ENCODE measurements at places on chromosomes 7 and 10.

DNA sequence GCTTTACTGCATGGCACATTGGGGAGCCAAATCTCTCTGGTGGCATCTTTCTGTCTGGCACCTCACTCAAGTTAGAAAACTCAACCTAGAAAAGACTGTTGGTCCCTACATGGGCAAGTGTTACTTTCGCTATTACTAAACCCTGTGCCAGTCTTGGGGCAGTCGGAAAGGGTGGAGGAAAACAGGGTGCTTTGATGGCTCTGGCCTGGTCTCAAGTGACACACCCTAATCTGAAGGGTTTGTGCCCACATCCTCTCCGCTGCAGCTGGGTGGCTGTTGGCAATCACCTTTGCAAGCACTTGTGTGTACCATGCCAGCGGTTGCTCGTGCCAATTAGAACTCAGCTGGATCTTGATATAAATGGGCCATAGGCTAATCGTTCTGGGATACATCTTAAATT, 159.8 kb upstream of the ITGB1 start:
- no peak for DNase-seq

DNA sequence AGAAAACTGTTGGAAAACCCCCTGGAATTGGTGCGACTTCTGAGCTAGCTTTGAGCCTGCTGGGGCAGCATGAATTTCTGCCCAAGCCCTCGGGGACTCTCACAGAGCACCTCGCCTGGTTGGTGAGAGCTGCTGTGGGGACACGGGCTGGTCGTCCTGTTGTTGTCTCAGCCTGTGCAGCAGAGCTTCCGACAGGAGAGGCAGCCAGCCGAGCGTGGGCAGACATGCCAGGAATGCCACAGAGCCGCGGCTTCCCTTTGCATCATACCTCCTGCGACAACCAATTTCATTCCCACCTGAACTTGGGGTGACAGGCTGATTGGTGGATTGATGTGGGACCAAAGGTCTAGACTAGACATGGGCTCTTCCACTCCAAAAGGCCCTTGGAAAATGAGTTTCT, 60.2 kb upstream of the NRBF2 start:
- no peak for DNase-seq

DNA sequence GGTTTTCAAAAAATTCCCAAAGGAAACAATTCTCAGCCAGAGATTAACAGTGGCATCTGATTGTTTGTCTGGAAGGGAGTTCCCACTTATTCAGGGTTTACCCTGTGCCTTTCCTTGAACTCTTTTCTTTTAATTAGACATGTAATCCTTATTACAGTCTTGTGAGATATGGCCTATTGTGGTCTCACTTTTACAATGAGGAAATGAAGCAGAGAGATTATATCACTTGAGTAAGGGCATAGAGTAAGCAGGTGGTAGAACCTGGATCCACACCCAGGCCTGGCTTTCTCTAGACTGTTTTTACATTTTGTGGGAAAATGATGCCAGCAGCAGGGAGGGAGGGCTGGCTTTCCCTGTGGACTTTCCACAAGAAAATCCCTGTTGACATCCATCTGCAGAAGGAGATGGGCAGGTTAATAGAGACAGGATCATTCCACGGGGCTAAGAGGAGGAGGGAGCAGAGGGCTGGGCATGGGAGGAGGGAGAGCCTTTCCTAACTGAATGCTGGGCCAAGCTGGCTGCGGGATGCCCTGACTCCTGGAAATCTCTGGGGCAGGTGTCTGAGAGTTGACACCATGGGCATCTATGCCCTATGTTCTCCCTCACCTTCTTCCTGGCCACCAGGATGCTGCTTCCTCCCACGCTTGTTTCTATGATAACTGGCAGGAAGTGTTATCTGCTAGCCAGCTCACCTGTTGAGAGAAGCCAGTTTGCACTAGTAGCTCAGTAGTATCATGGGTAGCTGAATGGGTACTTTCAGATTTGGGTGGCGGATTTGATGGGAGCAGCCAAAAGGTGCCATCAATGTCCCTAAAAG, 28.7 kb upstream of the ARHGAP22 start:
- no peak for DNase-seq

DNA sequence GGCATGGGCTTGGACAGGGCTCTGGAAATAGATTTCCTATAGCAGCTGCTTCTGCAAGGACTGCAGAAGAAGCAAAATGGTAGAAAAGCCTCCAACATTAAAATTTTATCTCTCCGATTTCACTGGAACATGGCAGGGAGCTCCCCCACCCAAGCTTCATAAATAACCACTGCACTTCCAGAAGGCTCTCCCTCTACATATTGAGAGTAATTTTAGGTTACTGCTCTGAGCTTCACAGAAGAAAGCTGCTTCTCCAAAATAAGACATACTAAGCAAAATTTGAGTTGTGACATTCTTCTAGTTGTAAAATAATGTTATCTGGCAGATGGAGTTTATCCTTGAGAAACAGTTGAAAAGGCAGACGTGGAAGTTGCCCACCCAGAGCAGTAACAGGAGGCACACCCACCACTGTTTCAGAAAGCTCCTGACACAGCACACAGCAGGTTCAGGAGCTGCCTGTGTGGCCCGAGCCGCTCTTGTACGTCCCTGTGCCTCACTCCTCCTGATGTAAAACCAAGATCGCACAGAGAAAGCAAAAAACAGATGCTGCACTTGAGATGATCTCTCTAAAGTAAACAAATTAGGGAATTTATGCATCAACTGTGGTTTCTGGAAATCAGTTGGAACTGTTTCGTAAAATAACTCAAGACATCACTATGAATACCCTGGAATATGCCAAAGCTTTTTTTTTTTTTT, 621.0 kb downstream of the PARD3 start:
- no peak for DNase-seq

GRCh38 chr10:21336476-21337170, 188.9 kb downstream of the SKIDA1 start:
- DNase-seq, result no peak

DNA sequence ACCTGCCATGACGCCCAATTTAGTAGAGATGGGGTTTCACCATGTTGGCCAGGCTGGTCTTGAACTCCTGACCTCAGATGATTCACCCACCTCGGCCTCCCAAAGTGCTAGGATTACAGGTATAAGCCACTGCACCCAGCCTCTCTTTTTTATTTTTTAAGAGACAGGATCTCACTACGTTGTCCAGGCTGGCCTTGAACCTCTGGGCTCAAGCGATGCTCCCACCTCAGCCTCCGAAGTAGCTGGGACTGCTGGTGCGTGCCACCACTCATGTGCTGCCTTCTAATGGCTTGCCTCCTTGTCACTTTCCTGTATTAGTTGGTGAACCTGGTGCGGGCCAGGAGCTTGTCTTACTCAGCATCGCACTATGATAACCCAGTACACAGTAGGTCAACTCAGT, 27.0 kb downstream of the KLRG2 start:
- no peak for DNase-seq

GRCh38 chr10:79947083-79947415, 1.9 kb downstream of the SFTPD start:
- DNase-seq, result no peak

DNA sequence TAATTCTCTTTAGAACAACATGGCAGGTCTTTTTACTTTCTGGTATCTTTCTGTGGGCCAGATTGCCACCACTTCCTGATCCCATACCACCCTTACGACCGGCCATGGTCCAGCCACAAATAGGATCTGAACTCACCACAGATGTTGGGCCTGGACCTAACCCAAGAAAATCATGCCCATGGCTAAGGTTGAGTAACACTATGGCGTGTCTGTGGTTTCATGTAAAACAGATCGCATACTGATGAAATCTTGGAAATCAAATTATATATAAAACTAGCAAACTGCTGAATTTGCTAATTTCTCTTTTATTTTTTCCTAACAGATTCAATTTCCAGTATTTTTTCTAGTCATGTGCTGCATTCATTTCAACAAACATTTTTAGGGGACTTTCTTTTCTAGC, 77.2 kb downstream of the CH25H start:
- DNase-seq, result no peak

DNA sequence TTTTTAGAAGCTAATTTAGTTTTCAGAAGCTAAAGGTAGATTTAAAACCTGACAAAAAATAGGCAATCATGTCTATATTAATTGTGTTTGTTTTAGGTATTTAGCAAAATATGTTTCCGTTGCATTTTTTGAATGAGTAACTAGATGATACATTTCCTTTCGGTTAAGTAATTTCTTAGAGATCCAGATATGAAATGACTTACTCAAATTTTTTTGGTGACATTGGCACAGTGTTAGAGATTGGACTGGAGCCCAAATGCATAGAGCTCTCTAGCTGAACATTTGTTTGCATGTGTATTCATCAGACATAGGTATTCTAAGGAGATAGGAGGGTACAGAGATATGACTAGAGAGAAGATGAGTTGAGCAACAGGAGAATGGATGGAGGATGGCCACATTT, 1.9 kb downstream of the BUB3 start:
- no peak for DNase-seq

- no peak for DNase-seq
Observed at GRCh38 chr7:69967689-69968450, 369.6 kb downstream of the AUTS2 start.

DNA sequence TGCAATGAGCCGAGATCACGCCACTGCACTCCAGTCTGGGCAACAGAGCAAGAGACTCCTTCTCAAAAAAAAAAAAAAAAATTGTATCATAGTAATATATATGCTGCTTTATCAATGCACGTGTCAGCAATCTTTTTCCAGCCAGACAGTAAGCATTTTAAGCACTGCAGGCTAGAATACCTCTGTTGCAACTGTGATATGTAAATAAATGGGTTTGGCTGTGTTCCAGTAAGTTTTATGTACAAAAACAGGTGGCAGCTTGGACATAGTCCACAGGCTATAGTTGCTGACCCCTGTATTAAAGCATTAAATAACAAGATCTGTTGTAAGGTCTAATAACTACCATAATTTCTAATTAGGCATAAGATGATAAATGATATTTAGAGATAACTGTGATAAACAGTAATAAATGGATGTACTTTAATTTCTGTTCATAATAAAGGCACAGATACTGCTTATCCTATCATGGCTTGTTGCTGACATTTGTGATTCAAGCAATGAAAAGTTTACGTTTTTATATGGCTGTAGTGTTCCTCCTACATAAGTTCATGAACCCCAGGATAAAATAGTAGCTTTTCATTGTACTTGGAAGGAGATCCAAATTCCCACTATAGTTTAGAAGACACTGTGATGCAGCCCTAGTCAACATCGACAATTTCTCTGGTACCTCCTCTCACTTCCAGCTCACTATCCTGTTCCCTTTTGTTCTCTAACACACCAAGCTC, 161.4 kb downstream of the ELMO1 start:
- peak; percentile 34 for DNase-seq

GRCh38 chr7:41463770-41464470, 239.0 kb downstream of the INHBA start:
- no peak for DNase-seq

DNA sequence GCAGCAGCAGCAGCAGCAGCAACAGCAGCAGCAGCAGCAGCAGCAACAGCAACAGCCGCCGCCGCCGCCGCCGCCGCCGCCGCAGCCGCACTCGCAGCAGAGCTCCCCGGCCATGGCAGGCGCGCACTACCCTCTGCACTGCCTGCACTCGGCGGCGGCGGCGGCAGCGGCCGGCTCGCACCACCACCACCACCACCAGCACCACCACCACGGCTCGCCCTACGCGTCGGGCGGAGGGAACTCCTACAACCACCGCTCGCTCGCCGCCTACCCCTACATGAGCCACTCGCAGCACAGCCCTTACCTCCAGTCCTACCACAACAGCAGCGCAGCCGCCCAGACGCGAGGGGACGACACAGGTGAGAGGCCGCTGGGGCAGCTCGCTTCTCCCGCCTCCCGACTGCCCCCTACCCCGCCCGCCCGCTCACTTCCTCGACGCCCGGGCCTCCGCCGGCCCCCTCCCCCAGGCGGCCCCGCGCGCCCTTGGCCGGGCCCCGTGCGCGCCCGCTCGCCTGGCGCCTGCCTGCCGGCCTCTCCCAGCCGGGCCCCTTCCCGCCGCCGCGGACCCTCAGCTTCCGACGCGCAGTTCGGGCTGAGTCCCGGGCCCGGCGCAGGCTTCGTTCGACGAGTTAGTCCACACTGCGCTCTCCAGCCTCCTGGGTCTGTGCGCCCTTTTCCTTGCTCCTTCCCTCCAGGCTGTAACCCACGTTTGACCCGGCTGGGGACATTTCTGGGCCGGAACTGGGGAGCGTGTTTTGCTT, 882 bp downstream of the DLX6 start:
- DNase-seq, result no peak

GRCh38 chr10:123395906-123396305, 241.7 kb downstream of the BUB3 start:
- no peak for DNase-seq

DNA sequence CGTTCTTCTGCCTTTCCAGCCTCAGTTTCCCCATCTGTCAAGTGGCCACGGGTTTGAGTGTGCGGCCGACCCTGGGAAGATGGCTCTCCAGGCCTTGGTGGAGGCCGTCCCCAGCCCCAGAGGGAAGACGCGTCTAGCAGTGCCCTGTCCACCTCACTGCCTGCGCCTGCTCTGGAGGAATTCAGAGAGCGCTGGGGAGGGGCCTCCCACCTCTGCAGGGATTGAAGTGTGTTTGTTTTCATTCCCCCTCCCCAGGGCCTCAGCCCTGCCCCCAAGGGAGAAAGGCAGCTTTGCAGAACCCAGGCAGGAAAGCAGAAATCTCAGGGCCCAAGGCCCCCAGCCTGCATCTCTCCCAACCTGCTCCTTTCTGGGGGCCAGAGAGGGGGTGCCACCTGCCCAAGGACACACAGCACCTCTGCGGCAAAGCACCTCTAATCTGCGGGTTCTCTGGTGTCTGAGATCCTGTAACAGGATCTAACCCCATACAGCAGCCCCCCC, 91.0 kb downstream of the MICALL2 start:
- no peak for DNase-seq

Measured in left renal pelvis (tissue), 4 donors.